Hematopoietic multipotent progenitor cell treated with erythropoietin and hydrocortisone succinate and interleukin-3 and kit ligand, for 8 days (in vitro differentiated cells): ENCODE measurements at places on chromosomes 1 and 21.
A peak's percentile ranks its signal among the peaks of the same experiment; 100 is the strongest.

DNA sequence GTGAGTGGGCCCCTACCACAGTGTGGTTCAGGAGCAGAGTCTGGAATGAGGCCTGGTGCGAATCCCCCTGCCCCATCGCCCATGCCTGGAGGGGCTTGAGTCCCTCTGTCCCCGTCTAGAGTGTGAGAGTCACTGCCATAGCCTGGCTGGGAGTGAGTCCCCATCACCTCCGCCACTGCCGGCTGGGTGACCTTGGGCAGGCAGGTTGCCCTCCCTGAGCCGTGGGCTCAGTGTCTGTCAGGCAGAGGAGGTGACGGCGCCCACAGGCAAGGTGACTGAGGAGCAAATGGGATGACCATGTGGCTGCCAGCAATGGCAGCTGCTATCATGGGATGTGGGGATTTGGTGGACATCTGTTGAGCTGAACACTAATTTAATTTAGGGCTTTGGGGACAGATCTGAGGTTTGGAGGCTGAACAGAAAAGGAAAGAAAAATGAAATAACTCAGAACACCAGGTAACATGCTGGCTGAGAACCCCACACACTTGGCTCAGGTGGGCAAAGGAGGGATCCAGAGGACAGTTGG is 38.1 kb upstream of the GPR153 start:
- no peak for DNase-seq

- DNase-seq, result peak; percentile 48
These were observed 13.2 kb downstream of the KLHDC8A start for GRCh38 chr1:205343431-205344065.

DNA sequence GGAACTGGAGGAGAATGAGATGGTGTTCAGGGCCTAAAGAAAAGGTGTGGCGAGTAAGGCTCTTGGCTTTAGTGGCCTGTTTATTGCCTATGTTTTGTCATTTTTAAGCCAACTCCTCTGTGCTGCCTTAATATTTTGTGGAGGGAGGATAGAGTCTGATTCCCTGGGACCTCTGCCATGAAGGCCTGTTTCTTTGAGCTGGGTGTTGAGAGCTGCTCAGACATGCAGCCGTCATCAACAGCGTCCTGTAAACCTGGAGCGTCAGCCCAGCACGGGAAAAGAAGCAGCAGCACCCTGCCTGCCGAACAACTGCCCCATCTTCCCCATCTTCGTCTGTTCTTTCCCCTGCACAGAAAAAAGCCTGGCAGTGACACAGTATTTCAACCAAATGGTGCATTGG is 27.1 kb upstream of the SNX27 start:
- DNase-seq, result no peak

- DNase-seq, result no peak
These were observed 22.8 kb downstream of the CYYR1 start for GRCh38 chr21:26550326-26550725.

- no peak for DNase-seq
These were observed 1048.7 kb downstream of the ADGRL2 start for GRCh38 chr1:82849460-82849859.

DNA sequence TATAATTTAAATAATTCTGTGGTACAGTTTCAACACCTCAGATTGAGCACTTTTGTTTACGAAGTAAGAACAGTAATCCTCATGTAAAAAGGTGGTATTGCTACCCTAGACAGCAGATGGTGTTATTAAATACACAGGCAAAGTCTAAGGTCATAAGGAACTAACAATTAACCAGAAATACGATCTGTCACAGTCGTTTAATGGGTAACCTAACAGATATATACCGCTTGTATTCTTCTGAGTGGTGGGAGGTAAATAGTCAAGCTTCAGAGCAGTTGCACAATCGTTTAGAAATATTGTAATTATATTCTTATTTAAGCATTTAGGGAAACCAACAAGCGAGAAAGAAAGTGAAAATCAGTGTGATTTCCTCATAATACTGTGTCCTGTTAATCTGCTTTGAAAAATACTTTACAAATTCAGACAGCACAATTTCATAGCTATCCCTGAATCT is 9.8 kb upstream of the IRF2BP2 start:
- no peak for DNase-seq

GRCh38 chr1:201554789-201555592 is 16.1 kb downstream of the NAV1 start:
- DNase-seq, result no peak

DNA sequence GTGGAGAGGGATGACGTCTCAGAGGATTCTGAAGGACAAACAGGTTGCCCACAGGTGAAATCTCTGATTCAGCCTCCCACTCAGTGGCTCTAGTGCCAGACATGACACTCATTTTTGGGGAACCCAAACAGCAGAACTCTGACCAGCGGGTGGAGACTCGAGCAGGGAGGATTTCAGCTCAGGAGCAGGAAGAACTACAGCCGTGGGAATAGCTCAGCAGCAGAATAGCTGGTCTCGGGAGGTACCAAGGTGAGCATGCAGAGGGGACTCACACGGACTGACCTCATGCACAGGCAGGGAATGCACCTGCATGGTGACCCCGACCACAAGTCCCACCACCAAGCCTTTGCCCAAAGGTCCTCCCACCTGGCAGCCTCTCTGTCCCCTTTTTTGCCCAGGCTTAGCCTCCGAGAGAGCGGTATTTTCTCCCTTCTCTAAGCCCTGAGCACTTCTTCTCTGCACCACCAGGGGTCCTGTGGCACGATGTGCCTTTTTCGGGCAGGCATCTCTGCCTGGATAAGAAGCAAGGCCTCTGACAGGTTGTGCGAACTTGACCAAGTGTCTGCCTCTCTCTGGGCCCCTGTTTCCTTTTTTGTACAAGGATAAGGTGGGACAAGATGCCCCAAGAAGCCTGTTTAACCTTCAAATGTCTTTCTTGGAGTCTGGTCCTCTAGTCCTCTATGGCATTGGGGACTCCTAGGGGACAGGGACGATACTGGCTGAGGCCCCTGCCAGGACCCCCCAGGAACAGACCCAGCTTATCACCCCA is 8.8 kb upstream of the FGR start:
- DNase-seq, result peak; percentile 70

GRCh38 chr1:28074892-28075511 is 13.4 kb downstream of the EYA3 start:
- no peak for DNase-seq

DNA sequence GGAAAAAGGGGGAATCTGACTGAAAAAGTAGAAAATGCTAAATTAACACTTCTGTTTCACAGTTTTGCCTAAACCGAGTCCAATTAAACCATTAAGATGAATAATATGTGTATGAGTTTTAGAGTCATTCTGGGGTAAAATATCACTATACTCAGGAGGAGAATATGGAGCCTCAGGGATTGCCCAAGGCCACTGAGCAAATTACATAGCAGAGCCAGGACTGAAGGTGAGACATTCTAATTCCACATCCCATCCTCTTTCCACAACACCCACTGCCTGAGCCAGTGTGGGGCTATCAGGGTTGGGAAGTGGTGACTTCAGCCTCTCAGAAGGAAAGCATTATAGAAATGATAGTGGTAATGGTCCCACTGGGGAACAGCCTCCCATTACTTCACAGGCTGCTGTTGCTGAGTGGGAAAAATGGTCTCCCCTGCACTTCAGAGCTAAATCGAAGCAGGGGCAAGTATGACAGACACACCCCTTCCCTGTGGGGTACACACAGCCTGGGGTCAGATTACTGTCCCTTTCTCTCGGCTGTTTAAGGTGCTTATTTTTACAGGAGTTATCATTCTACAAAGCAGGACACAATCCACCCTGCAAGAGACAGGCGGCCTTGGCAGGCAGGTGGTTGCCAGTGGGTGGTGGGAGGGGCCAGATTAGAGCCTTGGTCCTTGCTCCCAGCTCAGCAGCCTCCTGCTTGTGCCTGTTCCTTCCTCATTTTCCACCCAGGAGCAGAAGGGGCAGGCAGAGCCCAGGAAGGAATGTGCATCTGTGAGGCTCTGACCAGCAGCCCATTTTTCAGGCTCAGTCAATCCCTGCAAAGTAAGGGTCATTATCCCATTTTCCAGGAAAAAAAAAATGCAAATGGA is 9.5 kb upstream of the BCAR3 start:
- DNase-seq, result no peak

DNA sequence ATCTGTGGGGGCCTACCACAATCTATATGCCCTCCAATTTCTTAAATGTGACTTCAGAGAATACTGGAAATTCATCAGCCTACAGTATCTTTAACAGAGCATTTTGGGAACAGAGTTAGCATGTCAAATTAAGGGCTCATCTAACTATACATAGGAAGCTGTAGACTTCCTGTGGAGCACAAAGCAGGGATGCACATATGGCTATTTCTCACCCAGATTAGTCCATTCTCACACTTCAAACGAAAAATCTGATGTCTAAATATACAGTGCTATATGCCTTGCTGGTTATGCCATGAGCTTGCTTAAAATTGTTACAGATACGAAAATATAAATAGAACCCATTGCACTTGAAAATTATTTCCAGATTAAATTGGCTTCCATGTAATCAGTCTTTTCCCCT is 1922.8 kb downstream of the MRPL39 start:
- no peak for DNase-seq

DNA sequence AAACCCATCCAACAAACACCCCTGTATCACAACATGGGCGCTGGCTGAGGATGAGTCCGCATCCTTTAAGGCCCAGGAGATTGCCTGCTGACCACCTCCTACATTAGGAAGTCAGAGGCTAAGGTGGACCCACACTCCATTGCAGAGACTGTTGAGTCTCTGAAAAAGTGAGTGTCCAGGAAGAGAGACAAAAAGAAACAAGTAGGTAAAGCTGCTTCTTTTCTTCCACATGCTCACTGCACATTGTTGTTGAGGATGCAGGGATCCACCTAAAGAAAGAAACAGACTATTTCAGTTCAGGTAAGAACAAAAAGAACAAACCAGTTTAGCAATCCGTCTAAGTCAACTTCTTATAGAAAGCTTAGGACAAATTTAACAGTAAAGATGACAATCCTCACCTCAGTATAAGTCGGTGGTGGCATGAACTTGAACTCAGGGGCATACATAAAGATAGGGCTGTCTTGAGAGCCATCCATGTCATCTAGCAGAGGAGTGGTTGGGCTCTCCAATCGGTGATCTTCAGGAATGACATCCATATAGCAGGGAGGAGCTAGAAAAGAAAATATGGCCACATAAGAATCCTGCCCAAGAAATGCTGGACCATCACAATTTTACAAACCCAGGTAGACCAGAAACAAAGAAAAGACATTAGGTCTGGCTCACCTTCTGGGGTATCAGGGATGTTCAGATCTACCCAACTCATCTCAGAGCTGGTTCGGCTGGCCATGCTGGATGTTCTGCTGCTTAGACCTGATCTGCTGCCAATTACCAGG is 2.6 kb downstream of the TXNIP start:
- peak; percentile 47 for DNase-seq

GRCh38 chr1:230633469-230633868 is 8.8 kb upstream of the COG2 start:
- no peak for DNase-seq

DNA sequence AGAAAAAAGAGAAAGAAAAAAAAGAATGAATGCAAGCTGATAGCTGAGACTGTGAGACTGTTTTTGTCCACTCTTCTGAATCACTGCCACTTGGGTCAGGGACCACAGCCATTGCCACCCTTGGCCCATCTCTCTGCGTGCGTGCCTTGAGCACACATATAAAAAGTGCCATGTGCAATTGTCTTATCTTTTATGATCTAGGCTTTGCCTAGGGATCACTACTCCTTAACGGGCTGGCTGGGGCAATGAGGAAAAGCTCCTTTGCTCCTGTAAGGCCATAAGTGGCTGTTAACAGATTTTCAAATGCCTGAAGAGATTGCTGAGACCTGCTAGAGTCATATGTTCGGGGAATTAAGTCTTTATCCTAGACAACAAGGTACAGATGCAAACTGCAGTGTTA is 8.2 kb downstream of the SPATA46 start:
- no peak for DNase-seq

DNA sequence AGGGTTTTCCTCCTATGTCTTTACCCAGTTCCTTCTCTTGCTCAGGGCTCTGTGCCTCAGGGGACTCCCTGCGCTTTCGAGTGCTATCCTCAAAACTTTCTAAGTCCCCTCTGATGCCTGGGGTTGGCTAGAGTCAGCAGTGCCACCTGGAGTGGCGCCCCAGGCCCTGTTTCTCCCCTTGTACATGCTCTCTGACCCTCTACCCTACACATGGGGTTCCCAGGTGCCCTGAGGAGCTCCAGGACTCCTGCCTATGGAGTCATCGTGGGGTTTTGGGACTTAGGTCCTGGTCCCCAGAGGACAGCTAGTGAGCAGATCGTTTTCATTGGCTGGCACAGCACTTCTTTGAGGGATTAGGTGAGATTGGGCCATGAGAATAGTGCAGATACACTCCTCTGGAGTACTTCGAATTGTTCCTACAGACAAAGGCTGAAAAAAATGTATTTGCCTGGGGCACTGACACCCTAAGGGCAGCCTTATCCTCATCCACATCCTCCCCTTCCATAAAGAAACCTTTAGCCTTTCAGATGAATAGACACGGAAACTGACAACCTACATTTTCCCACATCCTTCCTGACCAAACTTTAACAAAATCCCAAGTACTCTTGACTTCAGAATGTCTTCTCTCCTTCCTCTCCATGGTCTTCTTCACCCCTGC is 41.5 kb downstream of the LGR6 start:
- no peak for DNase-seq

GRCh38 chr1:15998929-15999328 is 5.1 kb upstream of the SRARP start:
- DNase-seq, result no peak
